Activated naive CD8-positive, alpha-beta T cell treated with anti-CD3 and anti-CD28 coated beads, Interleukin-2, amount 50 U/mL, for 24 hours (primary cell): ENCODE measurements at places on chromosomes 5 and 9.

DNA sequence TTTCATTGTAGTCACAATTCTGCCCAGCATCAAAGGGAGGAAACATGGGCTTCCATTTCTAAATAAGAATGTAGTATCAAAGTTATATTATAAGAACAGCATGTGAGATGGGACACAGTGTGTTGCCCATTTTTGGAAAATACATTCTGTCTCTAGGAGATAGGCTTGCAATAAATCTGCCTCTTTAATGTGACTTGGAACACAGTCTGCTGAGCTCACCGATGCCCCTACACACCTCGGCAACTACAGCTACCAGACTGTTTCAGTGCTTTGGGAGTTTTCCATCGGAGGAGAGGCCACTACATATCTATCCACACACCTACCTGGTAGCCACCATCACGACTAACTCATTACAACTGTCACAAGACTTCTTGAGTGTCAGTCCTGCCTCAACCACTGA is 18.9 kb upstream of the FCHO2 start:
- no peak for DNase-seq

- no peak for DNase-seq
Observed at GRCh38 chr9:92947268-92948037, at the start of gene FGD3. Gene FGD3 (plus strand): TSS chr9:92947523. CDS start chr9:92976257, 28,734 bp downstream.

- DNase-seq, result peak; percentile 46
Observed at GRCh38 chr9:135087489-135087792, at the start of gene OLFM1. Gene OLFM1 (plus strand): TSS chr9:135087668. CDS start chr9:135087990, 322 bp downstream.

DNA sequence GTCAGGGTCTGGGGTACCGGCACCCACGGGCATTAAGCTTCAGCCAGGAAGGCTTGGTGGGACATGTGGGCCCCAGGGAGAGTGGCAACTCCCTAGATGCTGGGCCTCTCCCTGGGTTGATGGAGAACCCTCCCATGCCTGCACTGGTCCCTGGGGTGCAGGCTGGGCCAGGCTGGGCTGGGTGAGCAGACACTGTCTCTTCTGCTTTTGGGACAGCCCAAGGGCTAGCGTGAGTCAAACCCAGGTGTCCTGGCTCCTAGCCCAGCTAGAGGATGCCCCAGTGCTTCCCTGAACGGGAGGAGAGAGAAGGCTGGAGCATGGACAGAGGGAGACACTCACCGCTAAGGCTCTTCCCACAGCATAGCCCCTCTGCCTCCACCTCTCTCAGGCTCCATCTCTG is 5.7 kb upstream of the AQP7 start:
- no peak for DNase-seq

DNA sequence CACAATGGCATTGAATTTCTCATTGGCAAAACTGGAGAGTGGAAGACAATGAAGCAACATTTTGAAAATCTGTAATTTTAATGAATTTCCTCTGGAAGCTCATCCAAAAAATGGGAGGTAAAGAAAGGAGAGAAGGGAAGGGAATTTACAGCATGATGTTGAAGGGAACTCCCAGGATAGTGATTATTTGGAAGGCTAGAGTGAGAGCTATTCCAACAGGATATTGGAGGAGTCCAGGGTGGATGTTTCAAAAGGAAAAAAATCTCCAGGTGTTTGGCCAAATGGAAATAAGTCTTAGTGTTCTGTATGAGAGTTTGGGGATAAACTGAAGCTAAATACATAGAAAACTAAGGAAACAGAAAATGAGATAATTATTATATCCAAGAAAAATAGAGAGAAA is 106.2 kb downstream of the IZUMO3 start:
- no peak for DNase-seq

- DNase-seq, result no peak
Observed at GRCh38 chr5:17005107-17005828, 69.2 kb upstream of the MYO10 start.

- DNase-seq, result no peak
Observed at GRCh38 chr9:84772511-84772910, 103.0 kb downstream of the NTRK2 start.

DNA sequence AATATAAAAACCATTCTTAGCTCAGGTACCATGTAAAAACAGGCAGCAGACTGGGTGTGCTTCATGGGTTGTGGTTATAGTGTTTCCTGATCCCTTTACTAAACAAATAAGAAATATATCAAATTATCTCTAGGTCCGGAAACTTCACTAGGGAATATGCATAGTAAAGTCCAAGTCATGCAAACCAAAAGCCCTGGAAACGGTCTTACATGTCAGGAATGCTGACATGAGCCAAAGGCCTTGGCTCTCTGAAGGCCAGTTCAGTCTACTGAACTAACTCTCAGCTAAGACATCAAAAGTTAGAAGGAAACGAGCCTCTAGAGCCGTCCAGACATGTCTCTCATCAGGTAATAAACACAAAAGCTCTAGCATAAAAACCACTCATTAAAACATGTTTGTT is 778.9 kb upstream of the ZNF608 start:
- no peak for DNase-seq

DNA sequence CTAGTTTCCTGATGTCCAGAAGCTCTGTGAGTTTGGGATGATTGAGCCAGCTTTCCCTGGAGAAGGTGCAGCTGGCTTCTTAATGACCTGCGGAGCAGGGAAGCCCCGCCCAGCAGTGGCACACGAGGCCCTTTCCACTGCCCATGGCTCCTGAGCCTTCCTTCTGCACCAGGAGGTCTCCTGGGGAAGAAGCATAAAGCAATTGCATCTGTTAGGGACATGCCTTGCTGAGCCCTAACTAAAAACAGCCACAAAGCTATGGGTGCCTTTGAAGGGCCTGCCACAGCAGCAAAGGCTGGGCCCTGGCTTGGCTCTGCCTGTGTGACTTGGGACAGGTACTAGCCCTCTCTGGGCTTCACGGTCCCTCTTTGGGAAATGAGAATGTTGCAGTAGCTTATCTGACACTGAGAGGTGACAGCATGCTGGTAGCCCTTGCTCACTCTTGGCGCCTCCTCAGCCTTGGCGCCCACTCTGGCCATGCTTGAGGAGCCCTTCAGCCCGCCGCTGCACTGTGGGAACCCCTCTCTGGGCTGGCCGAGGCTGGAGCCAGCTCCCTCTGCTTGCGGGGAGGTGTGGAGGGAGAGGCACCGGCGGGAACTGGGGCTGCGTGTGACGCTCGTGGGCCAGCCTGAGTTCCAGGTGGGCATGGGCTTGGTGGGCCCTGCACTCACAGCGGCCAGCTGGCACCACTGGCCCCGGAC is 218.4 kb downstream of the FSTL4 start:
- no peak for DNase-seq

- DNase-seq, result no peak
Observed at GRCh38 chr5:120564013-120564412, 99.9 kb downstream of the PRR16 start.

- DNase-seq, result no peak
Observed at GRCh38 chr5:140262221-140262620, 40.7 kb downstream of the PFDN1 start.

DNA sequence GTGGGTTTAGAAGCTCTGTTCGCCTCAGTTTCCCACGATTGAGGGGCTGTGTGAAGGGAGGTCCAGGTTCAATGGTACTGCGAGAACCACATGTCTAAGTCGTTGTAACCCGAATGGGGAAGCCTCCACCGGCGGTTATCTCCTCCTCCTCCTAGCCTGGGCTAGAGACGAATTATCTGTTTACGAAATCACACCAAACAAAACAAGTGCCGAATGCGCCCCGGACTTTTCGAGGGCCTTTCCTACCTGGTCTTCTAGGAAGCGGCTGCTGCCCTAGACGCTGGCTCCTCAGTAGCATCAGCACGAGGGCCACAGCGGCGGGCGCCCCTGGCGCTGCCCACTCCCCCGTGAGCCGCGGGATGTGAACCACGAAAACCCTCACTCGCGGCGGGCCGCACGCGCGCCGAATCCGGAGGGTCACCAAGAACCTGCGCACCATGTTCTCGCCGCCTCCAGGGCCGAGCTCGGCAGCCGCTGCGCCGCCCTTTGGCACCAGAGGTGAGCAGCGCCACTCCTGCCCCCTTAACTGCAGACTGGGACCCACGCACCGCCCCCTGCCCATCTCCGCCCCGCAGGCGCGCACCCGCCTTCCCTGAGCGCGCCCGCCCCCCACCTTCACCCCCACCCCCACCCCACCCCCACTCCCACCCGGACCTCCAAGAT is at the start of gene CDKN2A:
Gene CDKN2A, minus strand, starts transcription at position 500 of the 663 bp plus-strand sequence.
- peak; percentile 59 for DNase-seq

GRCh38 chr9:114738581-114739316 is 56.8 kb upstream of the TEX48 start:
- DNase-seq, result peak; percentile 70

- DNase-seq, result no peak
Observed at GRCh38 chr9:8762479-8763085, 963.0 kb upstream of the DMAC1 start.

GRCh38 chr5:29262339-29263123 is 1931.0 kb upstream of the CDH6 start:
- no peak for DNase-seq

GRCh38 chr9:129206905-129207304 is 28.8 kb upstream of the IER5L start:
- DNase-seq, result no peak

DNA sequence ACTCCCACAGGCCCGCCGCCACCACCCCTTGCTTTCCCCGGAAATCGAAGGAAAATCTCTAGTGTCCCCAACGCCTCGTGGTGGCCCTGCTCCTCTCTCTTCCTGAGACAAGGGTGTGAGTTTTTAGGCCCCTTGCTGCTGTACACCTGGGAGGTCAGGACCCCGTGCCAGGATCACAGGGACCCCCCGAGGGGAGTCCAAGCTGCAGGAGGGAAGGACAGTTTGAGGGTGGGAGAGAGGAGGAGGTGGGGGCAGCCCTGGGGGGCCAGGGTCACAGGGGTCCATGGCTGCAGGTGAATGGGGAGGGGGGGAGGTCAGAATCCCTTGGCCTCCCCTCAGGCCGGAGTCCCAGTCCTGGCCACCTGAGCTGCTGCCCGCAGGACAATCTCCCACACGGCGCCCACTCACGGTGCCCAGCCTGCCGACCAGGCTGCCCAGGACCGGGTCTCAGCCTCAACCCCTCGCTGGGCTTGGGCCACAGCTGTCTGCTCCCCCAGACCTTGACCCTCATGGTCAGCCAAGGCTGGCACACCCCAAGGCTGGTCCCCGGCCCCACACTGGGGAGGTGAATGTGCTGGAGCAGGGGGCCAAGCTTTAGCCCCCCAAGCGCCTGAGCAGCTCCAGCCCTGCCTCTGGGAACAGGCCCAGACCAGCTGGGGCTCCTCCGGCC is 19.9 kb downstream of the TPPP start:
- DNase-seq, result no peak

GRCh38 chr9:93057042-93057702 is 1.3 kb upstream of the SUSD3 start:
- DNase-seq, result no peak

DNA sequence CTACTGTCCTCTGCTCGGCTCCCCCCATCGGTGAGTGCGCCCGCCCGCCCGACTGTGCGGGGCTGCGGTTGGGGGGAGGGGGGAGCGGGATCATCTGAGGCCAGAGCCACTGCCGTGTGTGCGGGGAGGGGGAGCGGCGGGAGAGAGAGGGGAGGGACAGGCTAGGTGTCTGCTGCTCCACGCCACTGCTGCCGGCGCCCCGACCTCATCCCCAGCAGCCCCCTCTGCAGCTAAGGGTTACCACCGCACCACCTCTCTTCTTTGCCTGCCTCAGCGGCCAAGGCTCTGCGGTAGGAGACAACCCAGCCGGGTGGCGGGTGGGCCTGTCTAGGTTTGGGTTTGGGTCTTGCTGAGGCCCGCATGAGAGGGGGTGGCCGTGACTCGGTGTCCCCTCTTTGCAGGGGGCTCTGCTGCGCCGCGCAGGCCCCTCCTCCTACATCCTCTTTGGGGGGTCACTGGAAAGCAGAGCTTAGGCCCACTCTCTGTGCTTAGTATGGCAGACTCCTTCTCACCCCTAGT is 670 bp upstream of the PURA start:
- peak; percentile 39 for DNase-seq

DNA sequence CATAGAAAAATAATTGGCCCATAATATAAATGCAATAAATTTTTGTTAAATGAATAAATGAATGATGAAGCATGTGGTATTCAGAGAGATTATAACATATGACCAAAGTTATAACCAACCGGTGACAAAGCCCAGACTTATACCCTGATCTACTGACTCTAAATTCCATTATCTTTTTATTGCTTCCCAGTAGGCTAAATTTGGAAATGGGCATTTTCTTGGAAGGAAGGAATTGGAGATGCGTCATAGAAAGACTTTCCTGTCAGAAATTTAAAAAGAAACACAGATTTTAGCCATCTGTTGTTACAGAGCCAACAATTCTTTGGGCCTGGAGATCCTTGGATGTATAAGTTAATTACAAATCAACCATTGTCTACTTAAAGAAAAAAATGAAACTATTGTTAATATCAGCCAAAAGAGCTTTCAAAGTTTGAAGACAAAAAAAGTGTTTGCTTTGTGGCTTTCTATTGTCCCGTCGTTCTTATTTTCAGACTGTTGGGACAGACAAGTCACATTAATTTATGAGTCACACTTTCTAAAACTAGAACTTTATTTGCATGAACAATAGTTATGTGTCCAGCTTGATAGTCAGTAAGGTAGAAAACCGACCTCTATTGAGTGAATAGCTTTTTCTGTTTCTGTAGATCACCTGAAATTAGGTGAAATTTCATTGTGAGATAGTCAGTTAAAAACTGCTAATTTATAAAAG is 428.7 kb downstream of the GABRG2 start:
- DNase-seq, result no peak

DNA sequence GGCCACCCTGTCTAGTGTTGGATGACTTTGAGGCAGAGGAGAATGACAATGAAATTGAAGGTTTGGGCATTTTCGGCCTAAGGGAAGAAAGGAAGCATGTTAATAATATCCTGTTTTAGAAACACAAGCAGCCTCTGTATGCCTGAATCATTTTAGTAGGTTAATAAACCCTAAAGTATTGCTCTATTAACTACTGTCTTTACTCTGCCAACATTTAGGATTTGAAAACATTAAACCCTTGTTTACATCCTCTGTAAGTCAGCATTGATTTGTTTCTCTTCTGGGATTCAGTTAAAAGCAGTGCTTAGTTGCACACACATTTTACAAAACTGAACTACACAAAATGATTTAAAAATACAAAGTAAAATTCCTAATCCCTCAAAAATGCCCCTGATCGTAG is 358.9 kb downstream of the ARRDC3 start:
- DNase-seq, result no peak

DNA sequence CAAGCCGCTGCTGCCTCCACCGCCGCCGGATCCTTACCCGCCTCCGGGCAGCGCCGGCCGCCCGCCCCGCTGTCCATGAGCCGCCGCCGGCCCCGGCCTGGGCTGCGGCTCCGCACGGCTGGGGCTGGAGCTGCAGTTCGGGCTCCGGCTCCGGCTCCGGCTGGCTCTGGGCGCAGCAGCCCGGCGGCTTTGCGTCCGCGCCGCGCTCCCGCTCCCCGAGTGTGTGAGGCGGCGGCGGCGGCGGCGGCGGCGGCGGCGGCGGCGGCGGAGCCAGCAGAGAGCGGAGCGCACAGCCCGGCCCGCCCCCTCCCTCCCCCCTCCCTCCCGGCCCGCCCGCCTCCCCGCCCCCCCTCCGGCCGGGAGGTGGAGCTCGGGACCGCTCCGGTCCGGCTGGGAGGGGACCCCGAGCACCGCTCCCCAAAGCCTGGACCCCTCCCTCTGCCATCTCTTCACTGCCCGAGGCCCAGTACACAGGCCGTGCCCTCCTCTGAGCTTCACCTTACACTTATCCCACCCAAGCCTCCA is at the start of gene PCDH1:
Gene PCDH1, minus strand, starts transcription at position 225 of the 525 bp plus-strand sequence. Its CDS starts 148 bp downstream, at position 77.
- peak; percentile 23 for DNase-seq

GRCh38 chr9:93891050-93891449 is 64.1 kb downstream of the BARX1 start:
- no peak for DNase-seq

GRCh38 chr9:38108326-38108725 is 39.3 kb upstream of the SHB start:
- DNase-seq, result no peak
